Stimulated activated CD8-positive, alpha-beta memory T cell treated with anti-CD3 and anti-CD28 coated beads, Interleukin-2, amount 100 ng/mL, for 1 hour (primary cell): ENCODE measurements at places on chromosomes 16 and 17.

- no peak for DNase-seq
These were observed 13.9 kb downstream of the SNN start for GRCh38 chr16:11681976-11682654.

GRCh38 chr17:79189305-79189704 lies 114.7 kb downstream of the ENGASE start:
- no peak for DNase-seq

DNA sequence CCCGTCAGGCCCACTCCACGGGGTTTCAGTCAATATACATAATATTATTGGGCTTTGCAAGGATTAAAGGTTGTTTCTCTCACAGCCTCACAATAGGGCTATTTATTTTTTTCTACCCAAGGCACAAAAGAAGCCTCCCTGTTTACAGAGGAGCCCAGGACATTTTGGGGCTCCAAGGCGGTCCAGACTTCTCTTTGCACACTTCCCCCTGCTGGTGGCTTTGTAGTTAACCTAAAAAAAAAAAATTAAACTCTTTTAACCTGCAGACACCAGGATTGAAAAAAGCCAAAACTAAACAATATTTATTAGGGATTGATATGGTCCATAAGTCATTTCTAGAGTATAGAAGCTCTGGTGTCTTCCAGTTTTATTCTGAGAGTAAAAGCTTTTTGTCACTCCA lies 169.7 kb upstream of the ZFHX3 start:
- no peak for DNase-seq

DNA sequence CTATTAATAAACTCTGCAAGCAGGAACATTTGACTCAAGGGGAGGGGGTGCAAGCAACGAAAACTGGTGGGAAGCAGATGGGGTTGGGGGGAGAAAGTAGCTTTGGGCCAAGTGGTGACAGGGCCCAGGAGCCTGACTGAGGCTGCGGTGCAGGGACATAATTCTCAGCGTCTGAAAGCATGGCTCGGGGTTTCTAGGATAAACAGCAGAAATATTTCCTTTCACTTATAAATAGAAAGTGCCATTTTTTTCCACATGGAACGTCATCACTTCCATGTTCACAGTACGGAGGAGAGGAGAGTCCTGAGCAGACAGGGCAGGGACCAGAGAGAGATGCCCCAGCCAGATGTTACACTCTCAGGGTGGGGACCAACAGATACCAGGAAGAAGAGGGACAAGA lies 197.1 kb downstream of the ZFHX3 start:
- no peak for DNase-seq

DNA sequence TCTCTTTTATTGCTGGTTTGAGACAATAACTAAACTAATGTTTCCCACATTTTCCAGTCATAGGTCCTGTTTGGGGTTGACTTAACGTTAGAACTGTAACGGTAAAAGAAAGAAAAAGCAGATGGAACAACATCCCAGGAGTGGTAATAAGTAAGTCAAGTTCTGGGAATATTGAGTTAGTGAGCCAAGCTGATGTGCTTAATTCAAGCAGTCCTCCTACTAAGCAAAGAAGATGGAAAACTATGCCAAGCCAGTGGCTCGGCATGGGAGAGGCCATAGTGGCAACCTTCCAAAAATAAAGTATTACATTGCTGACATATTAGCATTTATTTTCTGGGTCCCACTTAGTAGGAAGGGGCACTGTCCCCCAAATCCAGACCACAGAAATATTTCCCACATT lies 161.7 kb upstream of the CDH5 start:
- no peak for DNase-seq

DNA sequence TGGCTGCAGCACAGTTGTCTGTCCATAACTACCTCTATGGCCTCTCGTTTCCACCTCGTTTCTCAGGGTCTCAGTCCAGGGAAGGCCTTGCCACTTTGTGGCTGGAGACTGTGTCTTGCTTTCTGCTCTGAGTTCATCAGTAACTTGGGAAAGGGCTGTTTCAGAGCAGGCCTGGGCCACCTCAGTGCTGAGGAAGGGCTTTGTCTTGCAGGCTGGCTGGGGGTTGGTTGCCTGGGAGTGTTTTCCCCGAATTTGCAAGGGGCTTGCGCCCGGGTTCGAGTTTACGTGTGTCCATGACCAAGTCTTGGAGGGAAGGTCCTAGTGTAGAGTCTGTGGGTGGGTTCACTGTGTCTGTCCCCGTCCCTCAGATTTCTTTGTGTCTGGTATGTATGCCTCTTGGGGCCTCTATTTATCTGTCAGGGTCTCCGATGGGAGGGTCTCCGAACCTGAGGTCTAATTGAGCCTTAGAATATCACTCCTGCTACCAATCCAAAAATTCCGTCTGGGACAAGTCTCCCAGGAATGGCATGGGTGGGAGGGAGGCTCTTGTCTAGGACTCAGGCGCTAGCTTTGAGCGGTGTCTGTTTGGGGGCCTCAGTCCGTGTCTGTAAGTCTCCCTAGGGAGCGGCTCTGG lies 594 bp upstream of the TGFB1I1 start:
- DNase-seq, result no peak

DNA sequence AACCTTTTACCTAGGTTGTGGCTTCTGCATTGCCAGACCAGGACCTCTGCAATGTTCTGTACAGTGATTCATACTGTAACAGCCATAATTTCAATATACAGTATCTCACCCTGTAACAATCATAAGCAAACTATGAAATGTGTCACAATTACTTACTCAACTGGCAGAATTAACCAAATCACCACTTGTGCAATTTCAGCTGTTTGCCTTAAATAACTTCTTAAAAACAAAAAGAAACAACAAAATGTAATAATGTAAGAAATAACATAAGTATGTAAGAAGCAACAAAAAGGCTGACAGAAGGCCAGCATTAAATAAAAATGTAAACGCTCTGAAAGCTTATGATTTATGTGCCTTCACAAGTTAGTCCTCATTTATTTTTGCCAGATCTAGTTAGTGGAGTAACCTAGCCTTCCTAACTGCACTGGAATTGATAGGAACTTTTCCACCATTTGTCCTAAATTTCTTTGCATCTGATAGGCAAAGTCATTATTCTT lies 96.9 kb downstream of the SKAP1 start:
- no peak for DNase-seq

- DNase-seq, result no peak
These were observed 3.0 kb downstream of the CDH1 start for GRCh38 chr16:68739964-68740627.

- no peak for DNase-seq
These were observed 774 bp downstream of the ENGASE start for GRCh38 chr17:79075446-79075750.

GRCh38 chr16:71472051-71472450 lies 10.0 kb upstream of the ZNF23 start:
- no peak for DNase-seq

DNA sequence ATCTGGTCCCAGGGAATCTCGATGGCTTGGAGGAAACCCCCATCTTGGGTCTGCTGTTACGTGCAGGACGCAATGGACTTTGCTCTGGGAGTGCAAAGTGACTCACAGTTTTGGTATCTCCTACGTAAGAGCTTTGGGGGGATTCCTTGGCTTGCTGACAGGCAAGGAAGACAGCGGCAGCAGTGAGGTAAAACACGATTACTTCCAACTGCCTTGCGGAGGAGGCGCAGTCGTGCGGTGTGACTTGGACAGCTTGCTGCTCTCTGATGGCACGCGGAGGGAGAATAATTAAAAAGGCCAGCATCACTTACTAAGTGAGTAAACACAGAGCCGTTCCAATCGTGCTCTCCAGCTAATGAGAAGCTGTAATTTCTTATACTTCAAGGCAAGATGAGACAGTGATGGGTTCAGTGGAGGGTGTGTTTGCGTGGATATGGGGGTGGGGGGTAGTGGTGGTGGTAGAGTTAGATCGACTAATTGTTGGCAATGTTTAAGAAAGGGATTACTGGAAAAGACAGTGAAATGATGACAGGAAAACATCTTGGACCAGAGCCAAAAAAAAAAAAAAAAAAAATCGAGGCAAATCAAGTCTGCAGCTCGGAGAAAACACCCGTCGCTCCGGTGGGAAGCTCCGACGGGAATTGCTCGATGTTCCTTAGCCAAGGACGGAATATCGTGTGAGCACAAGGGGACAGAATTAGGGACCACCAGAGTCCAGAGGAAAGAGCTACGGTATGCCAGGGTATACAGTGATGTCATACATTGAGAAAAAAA lies 184.8 kb upstream of the ZFHX3 start:
- DNase-seq, result no peak

GRCh38 chr17:27741971-27742575 lies 58.3 kb downstream of the NOS2 start:
- no peak for DNase-seq

- no peak for DNase-seq
These were observed 3.6 kb downstream of the ADCY7 start for GRCh38 chr16:50269769-50270509.

DNA sequence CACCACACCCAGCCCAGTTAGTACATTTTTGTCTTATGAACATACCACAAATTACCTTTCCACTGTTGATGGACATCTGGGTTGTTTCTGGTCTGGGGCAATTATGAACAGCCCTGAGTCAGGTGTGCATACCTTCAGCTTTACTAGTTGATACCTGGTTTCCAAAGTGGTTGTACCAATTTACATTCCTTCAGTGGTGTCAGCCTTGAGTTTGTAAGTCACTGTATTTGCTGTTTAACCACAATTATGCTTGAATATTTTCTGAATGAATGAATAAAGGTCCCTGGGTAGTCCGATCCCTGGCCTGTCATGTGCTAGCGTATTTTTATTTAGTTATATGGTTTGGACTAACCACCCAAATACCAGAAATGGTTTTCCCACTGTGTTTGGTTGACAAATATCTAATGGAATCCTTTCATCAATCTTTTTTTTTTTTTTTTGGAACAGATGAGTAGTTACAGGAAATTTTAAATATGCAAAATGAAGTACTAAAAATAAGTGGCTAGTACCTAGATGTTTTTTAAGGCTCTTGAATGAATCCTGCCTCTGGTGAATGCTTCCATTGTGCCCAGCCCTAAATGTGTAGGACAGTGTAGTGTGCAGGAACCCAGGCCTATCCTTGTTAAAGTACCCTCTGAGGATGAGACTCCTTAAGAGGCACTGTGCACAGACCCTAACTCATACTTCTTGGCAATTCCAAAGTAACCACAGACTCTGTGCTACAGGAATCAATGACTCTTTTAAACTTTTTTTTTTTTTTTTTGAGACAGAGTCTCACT lies 3.7 kb downstream of the DUSP14 start:
- no peak for DNase-seq

GRCh38 chr17:1986783-1987451 lies 38.2 kb downstream of the RTN4RL1 start:
- no peak for DNase-seq

GRCh38 chr16:61653544-61653943 lies 382.7 kb downstream of the CDH8 start:
- DNase-seq, result no peak

DNA sequence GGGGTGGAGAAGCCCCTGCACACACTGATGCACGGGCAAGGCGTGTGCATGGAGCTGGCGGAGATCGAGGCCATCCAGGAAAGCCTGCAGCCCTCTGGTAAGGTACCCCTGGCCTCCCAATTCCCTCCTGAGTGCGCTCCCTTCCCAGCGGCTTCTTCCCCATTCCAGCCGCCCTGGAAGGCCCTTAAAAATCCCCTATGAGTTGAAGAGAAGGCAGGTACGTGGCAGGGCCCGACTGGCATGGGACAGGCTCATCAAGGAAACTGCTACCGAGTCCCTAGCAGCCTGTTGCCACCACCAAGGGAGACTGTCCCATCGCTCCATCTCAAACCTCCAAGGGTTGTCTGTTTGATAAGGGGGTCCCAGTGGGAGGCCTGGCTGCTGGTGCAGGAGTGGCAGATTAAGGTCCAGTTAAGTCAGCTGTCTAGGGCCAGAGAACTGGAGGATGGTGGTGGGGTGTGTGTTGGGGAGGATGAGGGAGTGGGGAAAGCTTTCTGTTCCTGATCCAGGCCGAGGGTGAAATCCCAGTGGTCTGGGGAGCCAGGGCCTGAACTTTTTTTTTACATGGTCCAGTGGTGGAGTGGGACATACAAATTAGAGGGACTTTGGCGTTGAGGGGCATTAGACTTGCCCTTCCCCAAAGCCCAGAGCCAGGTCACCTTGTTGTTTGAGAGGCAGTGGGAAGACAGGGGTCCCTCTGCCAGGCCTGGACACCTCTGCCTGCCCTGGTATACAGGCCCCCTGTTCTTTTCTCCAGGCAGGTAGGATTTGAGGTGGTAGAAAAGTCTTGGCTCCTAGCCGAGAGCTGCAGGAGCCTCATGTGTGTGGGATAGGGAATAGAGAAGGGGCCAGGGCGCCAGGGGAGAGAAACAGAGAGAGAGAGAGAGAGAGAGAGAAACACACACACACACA lies 994 bp downstream of the IGFBP4 start:
- no peak for DNase-seq

DNA sequence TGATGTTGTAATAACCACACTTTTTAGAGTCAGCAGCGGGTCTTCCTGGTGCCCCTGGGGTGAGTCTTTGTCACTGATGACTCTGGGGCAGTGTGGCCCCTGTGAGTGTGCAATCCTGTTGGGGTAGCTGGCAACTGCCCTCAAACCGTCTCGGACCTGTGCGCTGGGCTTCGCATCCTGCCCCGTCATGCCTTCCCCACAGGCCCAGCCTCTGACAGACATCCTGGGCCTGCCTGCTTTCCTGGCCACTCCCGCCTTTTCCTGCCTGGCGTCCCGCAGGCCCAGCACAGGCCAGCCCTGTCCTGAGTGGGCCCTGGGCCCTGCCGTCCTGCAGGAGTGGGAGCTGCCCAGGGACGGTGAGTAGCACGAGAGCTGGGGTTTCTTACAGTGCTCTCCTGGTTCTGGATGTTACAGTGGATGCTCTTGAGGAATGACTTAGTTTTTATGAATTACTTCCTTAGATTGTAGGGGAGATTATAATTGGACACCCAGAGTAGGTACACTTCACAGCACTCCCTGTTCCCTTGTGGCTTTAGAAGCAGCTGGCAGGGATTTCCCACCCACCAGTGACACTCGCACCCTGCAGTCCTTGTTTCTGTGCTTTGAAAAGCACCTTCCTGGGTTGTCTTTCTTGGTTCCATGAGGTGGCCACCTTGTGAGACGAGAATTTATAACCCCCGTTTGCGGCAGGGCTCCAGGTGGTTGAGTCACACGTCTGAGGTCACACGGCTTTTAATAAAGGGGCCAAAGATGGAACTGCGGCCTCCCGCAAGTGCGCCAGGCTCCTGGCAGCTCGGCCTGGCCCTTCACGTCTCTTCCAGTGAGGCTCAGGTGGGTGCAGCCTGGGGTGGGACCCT lies 50.0 kb upstream of the CAPN15 start:
- DNase-seq, result no peak

GRCh38 chr17:63232565-63233310 lies 213.4 kb downstream of the CYB561 start:
- DNase-seq, result no peak

GRCh38 chr16:88378836-88379693 lies 3.7 kb upstream of the ZNF469 start:
- no peak for DNase-seq

DNA sequence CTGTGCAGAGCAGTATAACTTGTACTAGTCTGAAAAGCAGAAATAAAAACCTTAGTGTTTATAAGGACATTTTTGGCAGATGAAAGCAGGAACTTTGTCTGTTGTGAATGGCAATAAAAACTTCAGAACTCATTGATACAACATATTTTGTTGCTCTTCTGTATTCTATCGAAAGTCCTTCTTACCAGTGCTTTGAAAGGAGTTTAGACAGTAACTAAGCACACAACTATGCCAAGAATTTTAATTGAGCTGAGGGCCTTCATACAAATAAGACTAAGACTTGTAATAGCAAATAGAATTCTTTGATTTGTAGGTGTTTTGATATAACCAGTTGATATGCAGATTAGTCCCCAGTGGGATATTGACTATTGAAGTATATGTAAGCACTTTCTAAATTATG lies 308.4 kb downstream of the ZFHX3 start:
- no peak for DNase-seq

GRCh38 chr17:80671825-80672110 lies 127.1 kb downstream of the RPTOR start:
- DNase-seq, result no peak

- no peak for DNase-seq
These were observed 178.9 kb downstream of the PRKCA start for GRCh38 chr17:66481271-66481670.
